ENCODE measurements at places on chromosomes 16 and 17. TPM values are rescaled to one million over a fixed set of nuclear protein-coding genes. Genes with fewer than 3 reads are reported as not detected.

GRCh38 chr16:86697715-86698114 is 119.4 kb downstream of the FOXL1 start:
- H3K4me1 ChIP-seq: no peaks in the 10 kb centered on the region
- no peak overlapping the region for H3K27ac ChIP-seq
- no peaks in the 10 kb centered on the region for H3K27me3 ChIP-seq
- DNase-seq: no peak

GRCh38 chr17:14856176-14856575 is 408.9 kb downstream of the PMP22 start:
- no peaks in the 10 kb centered on the region for H3K27me3 ChIP-seq
- H3K27ac ChIP-seq: no peak overlapping the region
- no peaks in the 10 kb centered on the region for H3K36me3 ChIP-seq
- no peak for DNase-seq

GRCh38 chr16:70634861-70635260 is 11.5 kb upstream of the IL34 start:
- no peak overlapping the region for H3K4me3 ChIP-seq
- H3K4me1 ChIP-seq: no peaks in the 10 kb centered on the region
- no peaks in the 10 kb centered on the region for H3K36me3 ChIP-seq
- H3K27ac ChIP-seq: no peak overlapping the region

DNA sequence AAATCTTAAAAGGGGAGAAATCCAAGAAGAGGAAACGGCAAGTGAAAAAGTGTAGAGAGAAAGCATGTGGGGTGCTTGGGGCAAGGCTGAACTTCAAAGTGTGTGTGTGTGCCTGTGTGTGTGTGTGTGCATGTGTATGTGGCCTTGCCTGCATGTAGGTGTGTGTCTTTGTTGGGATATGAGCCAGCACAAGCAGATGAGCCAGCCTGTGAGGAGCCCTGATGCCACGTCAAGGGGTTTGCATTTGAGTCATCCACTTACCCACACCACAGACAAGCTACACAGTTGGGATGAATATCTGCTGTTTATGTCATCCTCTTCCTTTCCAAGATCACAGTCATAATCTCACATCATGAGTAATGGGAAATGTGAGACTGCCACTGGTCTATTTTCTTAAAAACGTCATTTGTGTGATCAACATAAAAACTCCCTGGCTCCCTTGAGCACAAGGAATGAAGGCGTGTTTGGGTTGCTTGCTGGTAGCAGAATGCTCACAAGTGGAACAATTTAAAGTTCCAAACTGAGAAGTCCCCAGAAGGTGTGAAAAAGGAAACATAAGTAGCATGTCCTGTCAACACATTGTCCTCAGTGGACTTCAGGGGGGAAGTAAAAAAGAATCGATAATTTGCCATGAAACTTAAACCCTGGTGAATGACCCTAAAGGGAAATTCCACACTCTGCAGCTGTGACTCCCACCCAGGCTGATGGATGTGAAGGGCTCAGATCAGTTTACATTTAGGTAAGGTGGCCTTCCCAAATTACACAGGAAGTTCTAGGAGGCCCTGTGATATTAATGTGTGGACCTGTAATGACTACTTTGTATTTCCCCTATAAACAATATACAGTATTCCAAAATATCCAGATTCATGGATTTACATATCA is 14.7 kb downstream of the KCTD19 start:
- H3K36me3 ChIP-seq: no peaks in the 10 kb centered on the region
- no peak overlapping the region for H3K27ac ChIP-seq
- no peak overlapping the region for H3K4me3 ChIP-seq
- H3K4me1 ChIP-seq: peaks cover 9% of the 10 kb centered on the region
- H3K27me3 ChIP-seq: no peaks in the 10 kb centered on the region

- no peaks in the 10 kb centered on the region for H3K27me3 ChIP-seq
- H3K4me1 ChIP-seq: no peaks in the 10 kb centered on the region
- no peaks in the 10 kb centered on the region for H3K36me3 ChIP-seq
- no peak overlapping the region for H3K4me3 ChIP-seq
- no peak for DNase-seq
Measured at GRCh38 chr16:89105599-89106151, 12.0 kb downstream of the ACSF3 start.

- peak overlapping the region; percentile 99 for H3K27ac ChIP-seq
- no peaks in the 10 kb centered on the region for H3K36me3 ChIP-seq
- peak overlapping the region; percentile 85 for H3K4me3 ChIP-seq
- no peaks in the 10 kb centered on the region for H3K27me3 ChIP-seq
Measured at GRCh38 chr16:20901068-20901435, 481 bp downstream of the LYRM1 start.

DNA sequence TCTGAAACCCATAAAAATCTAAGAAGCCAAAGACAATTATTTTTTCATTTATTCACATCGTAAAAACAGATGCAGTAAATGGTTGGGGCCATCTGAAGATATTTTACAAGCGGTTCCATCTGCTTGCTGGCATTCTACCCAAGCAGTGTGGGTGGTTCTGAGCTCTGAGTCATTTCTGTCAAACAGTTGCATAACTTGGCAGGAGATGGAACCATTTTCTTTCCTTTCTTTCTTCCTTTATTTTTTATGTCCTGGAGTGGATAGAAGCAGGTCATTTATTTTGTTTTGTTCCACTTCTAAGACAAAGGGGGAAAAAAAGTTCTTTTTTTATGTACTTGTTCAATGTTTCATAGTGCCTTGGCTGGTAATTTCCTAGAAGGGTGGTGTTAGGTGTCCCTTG is 1151.9 kb upstream of the GOT2 start:
- H3K4me1 ChIP-seq: no peaks in the 10 kb centered on the region
- no peaks in the 10 kb centered on the region for H3K27me3 ChIP-seq
- H3K36me3 ChIP-seq: no peaks in the 10 kb centered on the region
- peak overlapping the region; percentile 16 for H3K27ac ChIP-seq
- peak; percentile 49 for DNase-seq

GRCh38 chr17:5785867-5786509 is 201.7 kb upstream of the NLRP1 start:
- DNase-seq: no peak
- H3K4me3 ChIP-seq: no peak overlapping the region

DNA sequence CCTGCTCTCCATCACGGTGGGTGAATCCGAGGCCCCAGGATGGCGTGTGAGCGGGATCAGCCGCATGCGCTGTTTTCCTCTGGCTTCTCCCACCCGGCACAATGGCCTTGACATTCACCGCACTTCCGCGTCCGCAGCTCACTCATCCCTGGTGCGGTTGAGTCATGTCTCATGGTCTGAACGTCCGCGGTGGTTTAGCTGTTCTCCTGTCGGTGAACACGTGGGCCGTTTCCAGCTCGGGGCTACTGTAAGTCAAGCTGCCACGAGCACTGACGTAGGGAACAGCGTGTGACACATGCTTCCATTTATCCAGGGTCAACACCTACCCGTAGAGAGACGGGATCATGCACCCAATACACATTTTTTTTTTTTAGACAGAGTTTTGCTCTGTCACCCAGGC is 15.3 kb upstream of the CACNA1H start:
- no peak overlapping the region for H3K27ac ChIP-seq
- DNase-seq: no peak
- no peaks in the 10 kb centered on the region for H3K4me1 ChIP-seq
- H3K27me3 ChIP-seq: peaks cover 6% of the 10 kb centered on the region
- no peaks in the 10 kb centered on the region for H3K36me3 ChIP-seq

DNA sequence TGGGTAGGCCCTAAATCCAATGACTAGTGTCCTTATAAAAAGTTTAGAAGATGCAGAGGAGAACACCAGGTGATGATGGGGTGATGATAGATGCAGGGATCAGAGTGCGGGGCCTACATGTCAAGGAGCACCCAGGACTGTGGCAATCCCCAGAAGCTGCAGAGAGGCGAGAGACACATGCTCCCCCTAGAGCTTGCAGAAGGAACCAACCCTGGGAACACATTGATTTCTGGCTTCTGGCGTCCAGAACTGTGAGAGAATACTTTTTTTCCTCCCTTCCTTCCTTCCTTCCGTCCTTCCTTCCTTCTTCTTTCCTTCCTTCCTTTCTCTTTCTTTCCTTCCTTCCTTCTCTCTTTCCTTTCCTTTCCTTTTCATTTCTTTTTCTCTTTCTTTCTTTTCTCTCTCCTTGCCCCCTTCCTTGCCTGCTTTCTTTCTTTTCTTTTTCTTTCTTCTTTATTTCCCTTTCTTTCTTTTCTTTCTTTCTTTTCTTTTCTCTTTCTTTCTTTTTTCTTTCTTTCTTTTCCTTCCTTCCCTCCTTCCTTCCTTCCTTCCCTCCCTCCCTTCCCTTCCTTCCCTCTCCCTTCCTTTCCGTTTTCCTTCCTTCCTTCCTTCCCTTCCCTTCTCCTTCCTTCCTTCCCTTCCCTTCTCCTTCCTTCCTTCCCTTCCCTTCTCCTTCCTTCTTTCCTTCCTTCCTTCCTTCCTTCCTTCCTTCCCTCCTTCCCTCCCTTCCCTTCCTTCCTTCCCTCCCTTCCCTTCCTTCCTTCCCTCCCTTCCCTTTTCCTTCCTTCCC is 134.3 kb downstream of the HAPSTR1 start:
- H3K27ac ChIP-seq: no peak overlapping the region
- H3K4me1 ChIP-seq: no peaks in the 10 kb centered on the region
- H3K4me3 ChIP-seq: no peak overlapping the region

DNA sequence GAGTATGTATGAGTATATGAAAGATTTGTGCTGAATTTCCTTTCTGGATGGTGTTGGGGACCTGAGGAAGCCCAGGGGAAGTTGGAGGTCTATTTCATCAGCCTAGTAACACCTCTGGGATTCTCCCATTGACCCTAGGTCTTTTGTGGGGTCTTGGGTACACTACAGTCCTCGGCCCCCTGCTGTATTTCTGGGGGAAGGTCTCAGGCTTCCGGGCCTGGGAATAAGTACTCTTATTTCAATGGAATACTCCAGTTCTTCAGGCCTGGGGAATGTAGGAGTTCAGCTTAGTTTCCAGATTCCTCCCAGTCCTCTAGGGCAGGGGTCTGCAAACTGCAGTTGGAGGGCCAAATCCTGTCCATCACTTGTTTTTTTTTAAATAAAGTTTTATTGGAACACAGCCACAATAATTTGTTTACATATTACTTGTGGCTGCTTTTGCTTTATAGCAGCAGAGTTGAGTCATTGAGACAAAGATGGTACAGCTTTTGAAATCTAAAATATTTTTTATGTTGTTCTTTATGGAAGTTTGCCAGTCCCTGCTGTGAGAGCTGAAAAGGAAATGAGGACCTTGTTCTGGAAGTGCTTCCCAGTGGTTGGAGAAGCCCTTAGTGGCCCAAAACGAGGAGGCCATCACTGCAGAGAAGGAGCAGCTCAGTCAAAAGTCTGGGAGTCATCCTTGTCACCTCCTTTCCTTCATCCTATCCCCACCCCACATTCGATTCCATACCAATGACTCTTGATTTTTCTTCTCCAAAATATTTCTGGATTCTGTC is 142.5 kb upstream of the HS3ST2 start:
- H3K27me3 ChIP-seq: no peaks in the 10 kb centered on the region
- peak; percentile 12 for DNase-seq
- peaks cover 20% of the 10 kb centered on the region for H3K4me1 ChIP-seq
- no peak overlapping the region for H3K4me3 ChIP-seq

GRCh38 chr16:53282975-53283946 is 151.0 kb upstream of the RBL2 start:
- no peak overlapping the region for H3K27ac ChIP-seq
- H3K36me3 ChIP-seq: peaks cover 30% of the 10 kb centered on the region
- no peaks in the 10 kb centered on the region for H3K27me3 ChIP-seq
- no peak overlapping the region for H3K4me3 ChIP-seq

DNA sequence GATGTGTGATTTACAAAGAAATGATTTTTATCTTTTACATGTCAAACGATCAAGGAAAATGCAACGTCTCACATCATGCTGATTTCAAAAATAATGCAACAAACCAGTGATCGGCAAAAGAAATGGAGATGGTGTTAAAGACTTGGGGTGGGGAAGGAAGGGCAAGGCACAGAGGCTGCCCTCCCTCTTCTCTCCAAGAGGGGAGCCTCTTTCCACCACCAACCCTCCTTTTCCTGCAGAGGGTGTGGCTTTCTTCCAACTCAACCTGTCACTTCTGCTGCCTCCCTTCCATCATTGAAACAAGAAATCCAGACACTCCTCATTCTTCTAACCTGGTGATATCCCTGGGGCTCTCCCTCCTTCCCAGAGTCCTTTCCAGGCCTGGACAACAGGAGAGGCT is 320.8 kb downstream of the SLC39A11 start:
- no peaks in the 10 kb centered on the region for H3K36me3 ChIP-seq
- H3K4me1 ChIP-seq: no peaks in the 10 kb centered on the region
- DNase-seq: no peak
- H3K27me3 ChIP-seq: no peaks in the 10 kb centered on the region
- no peak overlapping the region for H3K4me3 ChIP-seq
- no peak overlapping the region for H3K27ac ChIP-seq

- peaks cover 4% of the 10 kb centered on the region for H3K4me1 ChIP-seq
- peaks cover 12% of the 10 kb centered on the region for H3K27me3 ChIP-seq
- no peaks in the 10 kb centered on the region for H3K36me3 ChIP-seq
- H3K27ac ChIP-seq: no peak overlapping the region
Measured at GRCh38 chr16:86995456-86995855, 321.7 kb downstream of the C16orf95 start.

DNA sequence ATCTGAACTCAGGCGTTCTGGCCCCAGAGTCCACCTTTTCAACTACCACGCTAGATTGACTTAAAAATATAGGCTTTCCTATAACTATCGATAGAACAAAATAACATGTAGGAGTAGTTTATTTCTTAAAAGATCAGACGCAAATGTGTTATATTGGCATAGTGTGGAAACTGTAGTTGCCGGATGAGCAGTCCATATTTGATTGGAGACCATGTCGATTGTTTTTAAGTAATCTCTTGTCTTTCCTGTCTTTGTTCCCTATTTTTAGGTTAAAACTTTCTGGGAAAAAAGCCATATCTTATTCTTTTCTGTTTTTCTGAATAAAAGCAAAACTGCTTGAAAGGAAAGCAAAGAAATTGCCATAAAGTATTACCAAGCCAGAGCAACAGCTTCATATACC is 53.1 kb downstream of the GAN start:
- DNase-seq: no peak
- H3K27me3 ChIP-seq: no peaks in the 10 kb centered on the region
- no peak overlapping the region for H3K4me3 ChIP-seq
- peaks cover 9% of the 10 kb centered on the region for H3K4me1 ChIP-seq
- peaks cover 48% of the 10 kb centered on the region for H3K36me3 ChIP-seq

GRCh38 chr16:52090080-52090479 is 456.9 kb downstream of the TOX3 start:
- no peaks in the 10 kb centered on the region for H3K4me1 ChIP-seq
- H3K36me3 ChIP-seq: no peaks in the 10 kb centered on the region
- no peaks in the 10 kb centered on the region for H3K27me3 ChIP-seq
- no peak for DNase-seq
- H3K27ac ChIP-seq: no peak overlapping the region

Gene MT1A
- polyA plus RNA-seq: 43.3 TPM

Gene TRPV2
- 8.6 TPM for polyA plus RNA-seq

Gene CIBAR2
- not detected for polyA plus RNA-seq

Gene DPEP3
- polyA plus RNA-seq: not detected

Gene KRT15
- not detected for polyA plus RNA-seq

Gene NACA2
- polyA plus RNA-seq: 0.11 TPM

Gene RSKR
- polyA plus RNA-seq: 3.6 TPM

Gene MLYCD
- polyA plus RNA-seq: 21.8 TPM
